GOT3 (cell line): ENCODE measurements at places on chromosomes 11 and 22.

- DNase-seq: no peak
Observed at GRCh38 chr11:44998051-44998450, 47.4 kb upstream of the TP53I11 start.

DNA sequence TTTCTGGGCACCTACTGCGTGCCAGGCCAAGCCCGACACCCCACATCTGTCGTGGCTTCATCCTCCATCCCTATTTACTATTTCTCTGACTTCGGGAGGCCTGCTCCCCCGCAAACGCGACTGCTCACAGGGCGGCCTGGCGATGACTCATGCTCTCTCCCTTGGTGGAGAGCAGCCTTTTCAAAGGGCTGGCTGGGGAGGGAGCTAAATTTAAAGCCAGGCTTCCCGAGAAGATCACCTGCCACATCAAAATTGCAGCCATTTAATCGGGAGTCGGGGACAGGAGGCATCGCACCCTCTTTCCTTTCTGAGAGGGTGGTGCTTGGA is 24.9 kb upstream of the SHISAL1 start:
- no peak for DNase-seq

DNA sequence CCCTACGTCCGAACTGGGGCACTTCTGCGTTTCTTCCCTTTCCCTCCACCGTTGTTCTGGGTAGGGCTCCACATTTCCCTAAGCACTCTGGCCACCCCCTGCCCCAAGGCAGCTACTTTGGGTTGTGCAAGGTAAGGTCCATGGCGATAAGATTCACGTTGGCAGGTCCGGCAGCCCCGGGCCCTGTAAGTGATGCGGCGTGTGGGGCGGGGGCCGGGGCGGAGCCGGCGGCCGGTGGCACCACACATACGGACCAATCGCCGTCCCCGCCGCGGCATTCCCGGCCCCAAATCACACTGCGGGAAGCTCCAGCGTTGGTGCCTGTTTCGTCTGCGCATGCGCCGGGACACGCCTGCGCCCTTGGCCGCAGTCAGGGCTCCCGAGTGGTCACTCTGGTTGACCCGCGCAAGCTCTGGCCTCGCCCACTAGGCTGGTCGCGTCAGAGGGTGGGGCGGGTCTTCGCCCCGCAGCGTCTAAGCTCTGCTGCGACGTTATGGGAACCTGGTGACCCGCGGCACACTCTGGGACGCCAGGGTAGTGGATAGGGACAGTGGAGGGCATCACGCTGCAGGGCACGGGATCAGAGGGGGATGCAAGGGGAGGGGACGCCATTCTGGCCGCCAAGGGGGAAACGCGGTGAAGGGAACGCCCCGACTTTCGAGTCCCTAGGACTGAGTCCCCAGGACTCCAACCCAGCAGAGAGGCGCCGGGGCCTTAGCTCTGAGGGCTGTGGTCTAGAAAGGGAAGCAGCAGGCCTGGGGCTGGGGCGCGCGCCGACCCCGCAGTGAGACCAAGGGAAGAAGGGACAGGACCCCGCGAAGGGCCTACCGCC is 1.6 kb downstream of the FADS1 start:
- DNase-seq: peak; percentile 84

DNA sequence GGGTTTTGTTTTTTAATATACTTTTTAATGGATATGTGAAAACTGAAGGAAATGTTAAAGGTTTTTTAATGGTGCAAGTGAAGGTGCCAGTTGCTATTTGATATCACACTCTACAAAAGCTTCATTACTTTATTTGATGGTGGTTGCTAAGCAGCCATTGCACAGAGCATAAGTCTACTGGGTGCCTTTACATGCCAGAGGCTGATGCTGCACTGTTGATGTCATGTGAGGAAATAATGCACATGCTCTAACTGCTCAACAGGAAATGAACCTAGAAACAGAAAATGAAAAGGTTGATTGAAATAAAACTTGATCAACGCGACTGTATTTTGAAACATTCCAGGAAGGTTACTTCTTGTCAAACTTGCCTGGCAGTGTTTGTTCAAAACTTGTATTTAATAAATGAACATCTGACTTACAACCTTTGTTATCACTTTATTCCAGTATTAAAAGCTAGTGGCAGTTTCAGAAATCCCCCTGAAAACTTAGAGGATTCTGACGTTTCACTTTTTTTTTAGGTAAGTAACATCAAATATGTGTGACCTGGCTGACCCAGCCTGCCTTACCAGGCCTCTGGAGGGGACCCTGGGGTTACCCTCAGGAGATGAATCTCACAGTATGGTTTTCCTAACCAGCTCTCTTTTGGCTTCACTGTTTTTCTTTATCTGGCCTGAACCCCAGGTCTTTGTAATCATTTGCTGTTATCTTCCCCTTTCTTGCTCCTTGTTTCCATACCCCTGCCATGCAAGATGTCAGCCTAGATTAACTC is 2.4 kb upstream of the ATP5MG start:
- no peak for DNase-seq

GRCh38 chr11:27648840-27649239 is 51.4 kb downstream of the BDNF start:
- DNase-seq: no peak

DNA sequence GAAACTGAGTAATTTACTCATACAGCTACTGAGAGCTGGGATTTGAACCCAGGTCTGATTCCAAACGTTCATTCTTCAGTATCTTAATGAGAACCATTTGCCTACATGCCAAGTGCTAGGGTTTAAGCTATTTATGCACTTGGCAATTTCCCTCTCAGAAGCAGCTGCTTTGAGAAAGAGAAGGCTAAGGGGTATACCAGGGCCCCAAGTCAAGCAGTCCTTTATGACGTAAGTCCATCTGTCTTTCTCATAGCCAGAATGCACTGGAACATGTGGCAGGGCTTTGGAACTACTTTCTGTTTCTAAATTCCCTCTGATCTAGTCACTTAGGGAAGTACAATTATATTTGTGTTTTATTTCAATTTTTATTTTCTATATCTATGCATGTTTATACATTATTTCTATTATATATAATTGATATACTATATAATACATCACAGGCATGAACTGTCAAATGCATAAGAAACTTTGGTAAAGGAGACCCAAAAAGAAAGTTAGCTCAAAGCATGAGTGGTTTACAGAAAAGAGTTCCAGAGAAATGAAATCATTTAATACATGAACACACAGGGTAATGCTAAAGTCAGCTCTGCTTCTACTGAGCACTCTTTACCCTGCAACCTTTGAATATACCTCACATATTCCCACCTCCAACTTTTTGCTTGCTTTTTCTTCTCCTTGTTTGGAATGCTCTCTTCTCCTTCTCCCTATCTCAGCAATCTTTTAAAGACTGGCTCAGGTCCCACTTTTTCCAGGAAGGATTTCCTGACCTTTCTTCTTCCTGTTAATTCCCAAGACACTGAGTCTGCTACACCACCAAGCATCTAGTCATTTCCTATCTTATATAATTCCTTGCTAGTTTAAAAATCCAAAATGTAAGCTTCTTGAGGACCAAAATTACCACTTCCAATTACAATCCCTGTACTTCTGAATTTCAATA is 80.5 kb upstream of the GDPD4 start:
- no peak for DNase-seq

- DNase-seq: no peak
Observed at GRCh38 chr11:7579361-7579791, 65.6 kb downstream of the PPFIBP2 start.

GRCh38 chr11:79296141-79296540 is 144.7 kb downstream of the TENM4 start:
- no peak for DNase-seq
